ENCODE measurements at places on chromosomes 5 and 9. TPM values are rescaled to one million over a fixed set of nuclear protein-coding genes. Genes with fewer than 3 reads are reported as not detected.
A peak's percentile ranks its signal among the peaks of the same experiment; 100 is the strongest.

DNA sequence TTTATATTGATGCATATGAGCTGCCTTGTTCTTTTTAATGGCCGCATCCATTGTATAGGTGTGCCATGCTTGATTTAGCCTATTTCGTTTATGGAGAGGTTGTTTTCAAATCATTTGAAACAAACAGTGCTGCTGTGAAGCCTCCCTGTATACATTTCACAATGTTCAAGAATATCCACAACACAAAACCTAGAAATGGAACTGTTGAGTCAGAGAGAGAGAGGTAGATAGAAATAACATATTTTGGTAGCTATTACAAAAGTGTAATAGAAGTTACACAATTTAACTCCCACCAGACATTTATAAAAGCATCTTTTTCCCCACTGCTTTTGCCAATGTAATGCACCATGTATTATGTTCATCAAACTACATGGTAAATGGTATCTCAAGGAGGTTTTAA is 82.0 kb downstream of the FRMD3 start:
- DNase-seq = no peak
- H3K27me3 ChIP-seq = no peaks in the 10 kb centered on the region
- H3K27ac ChIP-seq = no peak overlapping the region
- H3K36me3 ChIP-seq = no peaks in the 10 kb centered on the region

DNA sequence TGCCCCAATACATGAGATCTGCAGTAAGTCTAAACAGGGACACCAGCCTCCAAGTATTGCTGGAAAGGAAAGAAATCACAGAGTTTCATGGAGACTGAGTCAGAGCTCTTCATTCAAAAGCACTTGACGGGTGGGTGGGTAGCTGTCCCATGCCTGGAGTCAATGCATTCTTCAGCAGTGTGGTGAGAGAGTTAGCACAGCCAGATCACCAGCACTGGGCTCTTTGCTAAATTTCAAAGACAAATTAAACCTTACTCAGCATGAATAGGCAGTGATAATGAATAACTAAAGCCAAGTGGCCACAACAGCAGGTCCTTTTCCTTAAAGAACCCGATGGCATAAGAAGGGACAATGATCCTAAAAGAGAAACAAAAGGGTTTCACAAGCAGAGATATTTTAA is 192.4 kb downstream of the ACTL7B start:
- H3K27ac ChIP-seq = no peak overlapping the region
- no peak for DNase-seq
- no peaks in the 10 kb centered on the region for H3K36me3 ChIP-seq
- H3K4me3 ChIP-seq = no peak overlapping the region
- no peaks in the 10 kb centered on the region for H3K27me3 ChIP-seq

DNA sequence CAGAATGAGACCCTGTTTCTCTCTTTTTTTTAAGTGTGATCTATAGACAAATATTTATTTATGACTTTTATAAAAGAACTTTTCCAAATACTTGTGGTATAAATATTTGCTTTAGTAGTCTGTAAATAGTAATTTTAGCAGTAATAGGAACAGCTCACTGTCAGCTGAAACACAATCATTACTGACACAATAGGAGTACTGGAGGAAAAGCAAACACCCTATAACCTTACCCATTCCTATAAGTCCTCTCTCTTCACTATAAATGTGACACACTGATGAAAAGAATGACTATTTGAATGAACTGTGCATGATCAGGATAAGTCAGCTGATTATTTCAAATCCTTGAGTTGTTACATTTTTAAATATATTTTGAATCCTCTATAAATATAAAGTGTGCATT is 72.4 kb downstream of the CDH12 start:
- H3K36me3 ChIP-seq = no peaks in the 10 kb centered on the region
- H3K4me1 ChIP-seq = no peaks in the 10 kb centered on the region
- no peaks in the 10 kb centered on the region for H3K27me3 ChIP-seq
- H3K4me3 ChIP-seq = no peak overlapping the region

DNA sequence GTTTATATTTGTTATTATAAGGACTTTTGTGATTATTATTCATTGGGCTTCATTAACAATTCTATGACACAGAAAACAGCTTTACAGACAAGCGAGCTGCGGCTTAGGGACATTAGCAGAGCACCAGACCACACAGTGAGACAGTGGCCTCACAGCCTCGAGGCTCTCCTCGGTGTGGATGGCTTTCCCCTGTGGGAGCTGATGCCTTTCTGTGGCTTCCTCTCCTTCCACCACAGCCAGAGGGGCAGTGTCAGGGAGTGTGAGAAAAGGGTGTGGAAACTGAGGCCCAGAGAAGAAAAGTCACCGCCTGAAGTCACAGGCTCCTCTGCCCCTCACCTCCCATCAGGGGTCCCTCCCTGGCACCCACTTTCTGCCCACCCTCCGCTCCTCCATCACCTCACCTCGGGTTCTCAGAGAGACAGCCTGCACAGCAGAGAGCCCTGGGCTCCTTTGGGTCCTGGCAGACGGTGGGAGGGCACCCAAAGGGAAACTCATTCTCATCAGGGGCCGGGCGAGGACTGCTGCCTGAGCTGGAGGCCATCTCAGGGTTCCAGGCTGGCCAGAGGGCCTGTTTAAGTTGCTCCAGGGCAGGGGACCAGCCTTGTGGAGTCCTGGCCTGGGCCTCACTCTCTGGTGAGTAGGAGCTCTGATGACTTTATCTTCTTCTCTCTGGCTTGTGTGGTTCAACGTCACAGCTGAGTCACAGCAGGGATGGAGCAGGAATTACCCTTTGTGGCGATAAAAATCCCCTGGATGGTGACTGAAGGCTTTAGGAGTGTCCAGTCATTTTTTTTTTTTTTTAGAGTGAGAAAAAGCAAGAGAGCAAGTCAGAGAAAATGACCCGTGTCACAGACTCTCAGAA is 830 bp downstream of the TRAF1 start:
- peaks cover 54% of the 10 kb centered on the region for H3K36me3 ChIP-seq
- H3K4me3 ChIP-seq = peak overlapping the region; percentile 92
- H3K27ac ChIP-seq = peak overlapping the region; percentile 98
- H3K4me1 ChIP-seq = peaks cover 66% of the 10 kb centered on the region
- H3K27me3 ChIP-seq = no peaks in the 10 kb centered on the region
- peak; percentile 52 for DNase-seq

GRCh38 chr9:137757613-137758029 is 120.0 kb upstream of the CACNA1B start:
- peaks cover 86% of the 10 kb centered on the region for H3K36me3 ChIP-seq
- no peak for DNase-seq
- H3K4me3 ChIP-seq = no peak overlapping the region
- H3K27me3 ChIP-seq = no peaks in the 10 kb centered on the region

GRCh38 chr5:25095261-25095660 is 450.5 kb upstream of the CDH10 start:
- H3K4me1 ChIP-seq = no peaks in the 10 kb centered on the region
- no peak overlapping the region for H3K4me3 ChIP-seq
- H3K27me3 ChIP-seq = no peaks in the 10 kb centered on the region
- no peak overlapping the region for H3K27ac ChIP-seq
- no peak for DNase-seq

DNA sequence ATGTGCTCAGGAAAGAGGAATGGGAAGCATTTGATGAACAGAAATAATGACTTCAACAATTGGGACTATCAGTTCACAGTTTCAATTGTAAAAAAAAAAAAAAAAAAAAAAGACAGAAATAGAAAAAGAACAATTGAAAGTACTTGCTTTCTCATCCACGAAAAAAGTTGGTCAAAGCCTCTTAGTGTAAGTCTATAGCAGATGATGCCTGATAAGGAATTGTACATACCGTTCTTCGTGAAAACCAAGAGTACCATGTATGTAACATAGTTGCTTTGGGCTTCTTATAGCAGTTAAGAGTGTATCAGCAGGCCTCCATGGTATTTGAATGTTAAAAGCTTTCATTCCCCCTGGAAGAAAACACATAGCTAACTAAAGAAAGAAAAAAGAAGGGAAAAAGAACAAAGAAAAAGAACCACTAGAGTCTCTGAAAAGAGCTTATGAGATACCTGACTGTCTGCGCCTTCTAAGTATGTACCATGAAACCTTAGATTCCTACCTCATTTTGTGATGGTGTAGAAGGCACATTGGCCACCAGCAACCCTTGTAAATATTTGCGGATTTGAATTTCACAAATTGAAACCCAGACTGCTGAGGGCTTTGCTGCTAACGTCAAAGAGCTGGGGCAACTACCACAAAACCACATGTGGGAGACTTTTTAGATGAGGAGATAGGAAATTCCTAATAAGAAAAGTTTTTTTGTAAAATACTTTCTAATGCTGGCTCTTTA is 75.2 kb downstream of the TMC1 start:
- peak overlapping the region; percentile 64 for H3K27ac ChIP-seq
- H3K4me1 ChIP-seq = peaks cover 27% of the 10 kb centered on the region
- no peak overlapping the region for H3K4me3 ChIP-seq
- H3K27me3 ChIP-seq = peaks cover 8% of the 10 kb centered on the region

Gene OBP2B
- total RNA-seq = not detected

- no peaks in the 10 kb centered on the region for H3K36me3 ChIP-seq
- H3K27ac ChIP-seq = no peak overlapping the region
- H3K4me3 ChIP-seq = no peak overlapping the region
- H3K4me1 ChIP-seq = peaks cover 3% of the 10 kb centered on the region
- no peak for DNase-seq
Measured at GRCh38 chr9:36323926-36324325, 65.7 kb upstream of the GNE start.

DNA sequence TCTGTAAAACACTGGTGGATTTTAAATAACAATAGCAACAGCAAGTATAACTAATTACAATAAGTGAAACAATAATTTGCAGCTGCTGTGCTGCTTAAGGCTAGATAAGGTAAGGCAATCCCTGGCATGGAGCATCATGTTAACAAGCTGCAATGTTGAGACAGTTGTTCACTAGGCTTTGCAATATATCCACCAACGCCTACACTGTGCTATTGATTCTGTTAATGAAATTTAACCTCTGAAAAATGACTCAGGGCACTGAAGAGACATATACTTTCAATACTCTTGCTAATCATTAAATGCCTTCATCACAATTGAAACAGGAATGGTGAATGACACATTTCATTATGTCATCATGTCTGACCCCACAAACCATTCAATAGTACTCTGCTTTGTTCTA is 255.0 kb downstream of the EFNA5 start:
- DNase-seq = no peak
- H3K4me3 ChIP-seq = no peak overlapping the region
- H3K4me1 ChIP-seq = no peaks in the 10 kb centered on the region
- H3K36me3 ChIP-seq = no peaks in the 10 kb centered on the region
- H3K27ac ChIP-seq = no peak overlapping the region

DNA sequence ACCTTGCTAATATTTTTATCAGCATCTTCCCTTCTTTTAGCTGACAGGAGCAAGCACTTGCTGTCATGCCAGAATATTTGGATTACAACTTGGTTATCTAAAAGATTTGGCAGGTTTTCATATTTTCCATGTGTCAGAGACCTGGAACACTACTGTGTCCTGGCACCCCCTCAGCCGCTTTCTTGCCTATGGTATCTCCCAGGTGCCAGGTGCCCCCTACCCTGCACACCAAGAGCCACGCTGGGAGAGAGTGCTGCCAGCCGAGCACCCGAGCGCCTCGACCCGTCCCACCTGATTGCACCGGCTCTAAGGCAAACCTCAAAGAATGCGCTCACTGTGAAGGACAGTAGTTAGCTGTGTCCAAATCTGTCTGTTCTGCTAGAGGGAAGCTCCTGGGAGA is 84.8 kb downstream of the GTF3C4 start:
- peaks cover 9% of the 10 kb centered on the region for H3K27me3 ChIP-seq
- no peaks in the 10 kb centered on the region for H3K4me1 ChIP-seq
- no peaks in the 10 kb centered on the region for H3K36me3 ChIP-seq
- no peak overlapping the region for H3K4me3 ChIP-seq

- no peaks in the 10 kb centered on the region for H3K36me3 ChIP-seq
- no peak for DNase-seq
- no peak overlapping the region for H3K27ac ChIP-seq
- no peaks in the 10 kb centered on the region for H3K27me3 ChIP-seq
- no peak overlapping the region for H3K4me3 ChIP-seq
- H3K4me1 ChIP-seq = no peaks in the 10 kb centered on the region
Measured at GRCh38 chr5:116695681-116696080, 121.1 kb upstream of the SEMA6A start.

- no peak for DNase-seq
- no peaks in the 10 kb centered on the region for H3K36me3 ChIP-seq
- peaks cover 34% of the 10 kb centered on the region for H3K4me1 ChIP-seq
- peaks cover 22% of the 10 kb centered on the region for H3K27me3 ChIP-seq
- H3K4me3 ChIP-seq = no peak overlapping the region
- H3K27ac ChIP-seq = peak overlapping the region; percentile 35
Measured at GRCh38 chr9:105299190-105299854, 54.9 kb downstream of the SLC44A1 start.

Gene PCSK5
- 1.5 TPM for total RNA-seq

- DNase-seq = no peak
- no peaks in the 10 kb centered on the region for H3K36me3 ChIP-seq
- no peak overlapping the region for H3K27ac ChIP-seq
- peaks cover 1% of the 10 kb centered on the region for H3K27me3 ChIP-seq
- no peak overlapping the region for H3K4me3 ChIP-seq
Measured at GRCh38 chr5:485113-485945, 38.9 kb downstream of the SLC9A3 start.

- H3K27me3 ChIP-seq = no peaks in the 10 kb centered on the region
- H3K27ac ChIP-seq = no peak overlapping the region
- H3K36me3 ChIP-seq = peaks cover 22% of the 10 kb centered on the region
- DNase-seq = no peak
- peaks cover 41% of the 10 kb centered on the region for H3K4me1 ChIP-seq
Measured at GRCh38 chr9:78295731-78296130, 1.2 kb upstream of the PSAT1 start.

- H3K27ac ChIP-seq = no peak overlapping the region
- no peak for DNase-seq
- peaks cover 12% of the 10 kb centered on the region for H3K4me1 ChIP-seq
- peak overlapping the region; percentile 4 for H3K4me3 ChIP-seq
- H3K27me3 ChIP-seq = peaks cover 50% of the 10 kb centered on the region
Measured at GRCh38 chr5:168290902-168291341, 523 bp upstream of the WWC1 start.

DNA sequence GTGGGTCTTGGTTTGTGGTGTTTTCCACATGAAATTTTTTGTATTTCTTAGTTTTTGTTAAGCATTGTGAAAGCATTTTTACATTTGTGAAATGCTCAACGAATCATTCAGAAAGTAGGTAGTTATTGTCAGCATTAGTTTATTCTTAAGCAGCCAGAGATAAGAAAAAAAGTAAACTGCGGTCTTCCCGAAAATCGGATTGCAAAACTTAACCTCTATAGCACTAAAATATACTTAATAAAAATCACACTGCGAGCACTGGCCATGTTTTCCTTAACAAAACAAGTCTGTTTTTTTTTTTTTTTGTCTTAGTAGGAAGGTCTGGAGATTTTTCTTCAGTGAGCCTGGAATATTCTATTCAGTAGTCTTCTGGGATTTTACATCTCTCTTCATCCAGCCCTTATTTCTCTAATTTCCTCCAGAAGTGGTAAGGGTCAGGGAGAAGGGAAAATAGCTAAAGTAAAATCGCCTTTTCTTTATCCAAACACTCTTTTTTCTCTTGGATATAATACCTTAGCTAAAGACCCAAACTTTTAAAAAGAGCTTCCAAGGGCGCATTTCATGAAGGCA is 289.9 kb downstream of the DMAC1 start:
- H3K4me3 ChIP-seq = no peak overlapping the region
- H3K27me3 ChIP-seq = peaks cover 8% of the 10 kb centered on the region
- H3K36me3 ChIP-seq = no peaks in the 10 kb centered on the region
- DNase-seq = no peak
- H3K27ac ChIP-seq = no peak overlapping the region
